ENCODE measurements at places on chromosomes 3 and 15.

GRCh38 chr3:71247221-71247957 lies 336.1 kb downstream of the FOXP1 start:
- peaks cover 87% of the 10 kb centered on the region for H3K4me1 ChIP-seq
- H3K27ac ChIP-seq, result peak overlapping the region; percentile 78
- H3K36me3 ChIP-seq, result peaks cover 5% of the 10 kb centered on the region
- no peak overlapping the region for H3K4me3 ChIP-seq

DNA sequence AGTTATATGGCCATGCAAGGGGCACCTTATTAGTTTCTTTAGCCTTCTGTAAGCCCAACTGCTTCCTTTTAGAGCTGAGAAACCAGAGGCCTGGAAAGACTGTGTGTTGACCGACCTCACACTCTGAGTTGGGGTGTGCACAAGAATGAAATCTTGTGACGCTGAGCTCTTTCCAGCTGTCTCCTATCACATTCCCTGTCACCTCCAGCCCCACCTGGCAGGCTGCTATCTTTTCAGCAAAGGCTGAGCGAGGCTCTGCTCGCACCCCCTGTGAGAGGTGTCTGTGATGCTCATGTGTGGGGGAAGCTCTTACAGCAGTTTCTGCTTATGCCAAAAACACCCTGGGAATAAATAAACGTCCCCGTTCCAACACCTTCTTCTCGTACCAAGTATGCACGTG lies 27.0 kb upstream of the LPP start:
- no peaks in the 10 kb centered on the region for H3K36me3 ChIP-seq
- DNase-seq, result no peak
- no peak overlapping the region for H3K4me3 ChIP-seq
- no peak overlapping the region for H3K27ac ChIP-seq
- H3K27me3 ChIP-seq, result no peaks in the 10 kb centered on the region

GRCh38 chr3:105883798-105884377 lies 15.1 kb upstream of the CBLB start:
- H3K36me3 ChIP-seq, result peaks cover 2% of the 10 kb centered on the region
- H3K27ac ChIP-seq, result peak overlapping the region; percentile 36
- H3K27me3 ChIP-seq, result peaks cover 1% of the 10 kb centered on the region
- H3K4me1 ChIP-seq, result peaks cover 18% of the 10 kb centered on the region

DNA sequence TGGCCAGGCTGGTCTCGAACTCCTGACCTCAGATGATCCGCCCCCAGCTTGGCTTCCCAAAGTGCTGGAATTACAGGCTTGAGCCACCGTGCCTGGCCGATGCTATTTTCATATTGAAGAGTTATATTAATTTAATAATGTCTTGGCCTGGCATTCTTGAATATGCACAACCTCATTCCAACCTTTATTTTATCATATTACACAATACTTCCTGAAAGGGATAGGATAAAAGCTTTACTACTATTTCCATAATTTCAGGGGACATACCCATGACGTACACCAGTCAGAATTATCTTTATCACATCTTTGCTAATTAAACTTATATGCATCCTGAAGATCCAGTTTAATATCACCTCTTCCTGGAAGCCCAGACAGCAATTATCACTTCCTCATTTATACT lies 205.3 kb downstream of the ZIC4 start:
- no peaks in the 10 kb centered on the region for H3K27me3 ChIP-seq
- no peaks in the 10 kb centered on the region for H3K4me1 ChIP-seq
- no peak overlapping the region for H3K4me3 ChIP-seq
- no peak overlapping the region for H3K27ac ChIP-seq
- H3K36me3 ChIP-seq, result no peaks in the 10 kb centered on the region

- peak overlapping the region; percentile 51 for H3K4me3 ChIP-seq
- DNase-seq, result no peak
- H3K4me1 ChIP-seq, result peaks cover 8% of the 10 kb centered on the region
- no peak overlapping the region for H3K27ac ChIP-seq
Observed at GRCh38 chr3:105353485-105354161, 13.1 kb upstream of the ALCAM start.

DNA sequence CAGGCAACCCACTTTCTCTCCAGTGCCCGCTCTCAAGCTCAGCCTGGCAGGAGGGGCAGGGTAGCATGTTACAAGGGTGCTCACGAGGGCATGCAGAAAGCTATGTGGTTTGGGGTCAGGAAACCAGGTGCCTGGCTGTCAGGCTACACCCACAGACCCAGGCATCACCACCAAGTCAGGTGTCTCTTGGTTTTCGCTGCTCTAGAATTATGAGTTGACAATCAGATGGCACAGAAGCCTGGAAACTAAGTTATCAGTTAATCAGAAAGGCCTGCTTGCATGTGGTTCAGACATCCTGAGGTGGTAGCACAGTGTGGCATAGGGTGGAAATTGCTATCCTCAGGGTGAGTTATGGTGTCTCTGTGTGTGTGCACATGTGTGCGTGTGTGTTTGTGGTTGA lies 16.2 kb upstream of the CCR9 start:
- H3K27ac ChIP-seq, result peak overlapping the region; percentile 42
- peak overlapping the region; percentile 8 for H3K4me3 ChIP-seq
- H3K4me1 ChIP-seq, result peaks cover 47% of the 10 kb centered on the region
- peaks cover 12% of the 10 kb centered on the region for H3K27me3 ChIP-seq
- DNase-seq, result peak; percentile 92

- no peak overlapping the region for H3K27ac ChIP-seq
- no peak overlapping the region for H3K4me3 ChIP-seq
- H3K27me3 ChIP-seq, result no peaks in the 10 kb centered on the region
- no peak for DNase-seq
Observed at GRCh38 chr3:20064796-20065564, 24.7 kb downstream of the KAT2B start.

- peak overlapping the region; percentile 10 for H3K4me3 ChIP-seq
- H3K4me1 ChIP-seq, result peaks cover 58% of the 10 kb centered on the region
- peak overlapping the region; percentile 63 for H3K27ac ChIP-seq
Observed at GRCh38 chr15:67148196-67148701, 82.8 kb downstream of the SMAD3 start.

GRCh38 chr15:31831596-31831995 lies 198.7 kb upstream of the CHRNA7 start:
- no peaks in the 10 kb centered on the region for H3K4me1 ChIP-seq
- H3K4me3 ChIP-seq, result no peak overlapping the region
- peaks cover 25% of the 10 kb centered on the region for H3K27me3 ChIP-seq
- peaks cover 8% of the 10 kb centered on the region for H3K36me3 ChIP-seq

DNA sequence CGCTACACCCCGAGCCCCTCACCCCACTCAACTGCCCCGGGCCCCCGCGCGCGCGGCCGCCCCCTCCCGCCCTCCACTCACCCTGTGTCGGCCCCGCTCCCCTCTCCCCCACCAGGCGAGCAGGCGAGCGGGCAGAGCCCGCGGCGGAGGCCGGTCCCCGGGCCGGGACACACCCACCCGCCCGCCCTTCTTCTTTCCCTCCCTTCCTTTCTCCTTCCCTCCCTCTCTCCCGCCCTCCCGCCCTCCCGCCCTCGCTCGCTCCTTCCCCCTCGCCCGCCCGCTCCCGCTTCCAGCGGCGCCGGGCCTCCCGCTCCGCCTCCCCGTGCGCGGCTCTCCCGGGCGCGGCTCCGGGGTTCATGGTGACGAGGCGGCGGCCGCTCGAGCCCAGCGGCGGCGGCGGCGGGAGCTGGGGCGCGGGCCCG lies at the start of gene CTDSPL:
TSS of gene CTDSPL (plus strand) at position 261 of the 422 bp plus-strand sequence. CDS start 320 bp downstream, outside the sequence.
- DNase-seq, result no peak
- peaks cover 8% of the 10 kb centered on the region for H3K27me3 ChIP-seq
- H3K36me3 ChIP-seq, result no peaks in the 10 kb centered on the region
- peaks cover 25% of the 10 kb centered on the region for H3K4me1 ChIP-seq
- peak within 1 kb of the TSS; percentile 93 for H3K4me3 ChIP-seq

GRCh38 chr15:49045751-49046219 lies 461 bp downstream of the SECISBP2L start:
- peak overlapping the region; percentile 92 for H3K27ac ChIP-seq
- no peaks in the 10 kb centered on the region for H3K27me3 ChIP-seq
- peak overlapping the region; percentile 90 for H3K4me3 ChIP-seq
- no peaks in the 10 kb centered on the region for H3K36me3 ChIP-seq

DNA sequence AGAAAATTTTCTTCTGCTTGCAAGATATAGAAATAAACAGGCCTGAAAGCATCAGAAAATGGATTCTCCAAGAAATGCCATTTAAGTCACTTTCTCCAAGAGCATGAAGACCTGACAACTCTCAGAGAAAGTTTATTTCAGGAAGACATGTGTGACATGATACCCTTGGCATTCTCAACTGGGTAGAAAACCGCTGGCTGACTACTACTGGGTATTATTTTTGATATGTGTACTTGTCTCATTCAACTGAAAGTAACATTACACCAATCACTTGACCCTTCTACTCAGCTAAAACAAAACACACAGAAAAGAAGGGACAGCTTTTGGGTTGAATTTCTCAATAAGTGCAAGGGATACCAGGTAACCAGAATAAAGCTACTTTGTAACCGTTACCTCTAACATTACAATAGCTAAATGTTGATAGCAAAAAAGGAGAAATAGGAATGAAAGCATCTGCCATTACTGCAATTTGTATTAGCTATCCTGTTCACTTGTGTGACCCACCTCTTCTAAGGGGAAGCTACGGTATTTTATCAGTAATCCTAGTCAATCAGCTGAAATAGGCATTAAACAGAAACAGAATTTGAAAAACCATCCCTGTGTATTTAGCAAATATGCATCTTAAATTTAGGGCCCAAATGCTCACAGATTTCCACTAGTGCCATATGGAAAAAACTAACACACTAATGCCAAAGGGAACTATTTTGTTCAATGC lies 7.3 kb downstream of the TRA2B start:
- H3K27me3 ChIP-seq, result no peaks in the 10 kb centered on the region
- H3K4me3 ChIP-seq, result peak overlapping the region; percentile 82
- no peak for DNase-seq
- peaks cover 4% of the 10 kb centered on the region for H3K36me3 ChIP-seq
- peak overlapping the region; percentile 28 for H3K27ac ChIP-seq
- H3K4me1 ChIP-seq, result peaks cover 99% of the 10 kb centered on the region

DNA sequence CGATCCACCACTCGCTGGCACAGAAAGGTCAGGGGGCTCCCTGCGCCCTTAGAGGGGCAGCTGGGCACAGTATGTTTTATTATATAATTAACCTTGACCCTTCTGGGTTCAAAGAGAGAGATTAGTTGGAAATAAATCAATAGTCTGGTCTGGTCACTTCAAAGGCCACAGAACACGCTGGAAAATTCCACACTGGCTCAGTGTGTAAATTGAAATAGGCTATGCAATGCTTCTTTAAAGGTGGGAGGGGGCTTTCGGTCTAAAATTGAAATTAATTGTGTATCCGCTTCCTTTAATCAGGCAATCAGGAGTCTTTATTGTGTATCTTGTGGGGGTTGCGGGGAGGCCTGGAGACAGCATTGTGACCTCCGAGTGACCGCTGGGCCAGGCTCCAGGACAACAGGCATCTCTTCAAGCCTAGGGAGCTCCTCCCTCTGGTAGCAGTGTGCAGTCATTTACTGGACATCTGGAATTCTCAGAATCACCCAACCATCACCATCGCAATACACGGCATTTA lies 8.0 kb downstream of the RNU5B-1 start:
- DNase-seq, result no peak
- no peak overlapping the region for H3K27ac ChIP-seq
- no peaks in the 10 kb centered on the region for H3K27me3 ChIP-seq
- no peaks in the 10 kb centered on the region for H3K4me1 ChIP-seq
- H3K4me3 ChIP-seq, result no peak overlapping the region

GRCh38 chr3:32177702-32178198 lies 60.7 kb upstream of the CMTM8 start:
- no peaks in the 10 kb centered on the region for H3K27me3 ChIP-seq
- H3K4me1 ChIP-seq, result peaks cover 12% of the 10 kb centered on the region
- peak; percentile 45 for DNase-seq
- peak overlapping the region; percentile 84 for H3K4me3 ChIP-seq

GRCh38 chr3:162295323-162295983 lies 798.8 kb downstream of the OTOL1 start:
- no peak overlapping the region for H3K27ac ChIP-seq
- H3K4me3 ChIP-seq, result no peak overlapping the region
- H3K36me3 ChIP-seq, result no peaks in the 10 kb centered on the region

DNA sequence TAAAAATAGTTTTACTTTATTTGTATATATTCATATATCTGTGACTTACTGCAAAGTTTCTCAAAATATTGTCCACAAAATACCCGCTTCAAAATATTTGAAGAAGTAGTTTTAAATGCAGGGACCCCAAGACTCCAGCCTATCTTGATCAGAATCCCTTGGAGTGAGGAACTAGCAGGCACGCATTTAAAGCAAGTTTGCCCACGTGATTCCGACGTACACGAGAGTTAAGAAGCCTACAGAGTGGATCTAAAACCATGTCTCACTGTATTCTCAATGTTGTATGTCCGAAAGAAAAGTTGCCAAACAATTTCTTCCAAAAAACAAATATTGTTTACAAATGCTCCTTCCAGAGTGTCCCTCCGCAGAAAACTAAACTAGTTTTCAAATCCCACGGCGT lies 1.7 kb downstream of the GABRB3 start:
- no peak overlapping the region for H3K27ac ChIP-seq
- DNase-seq, result no peak
- no peak overlapping the region for H3K4me3 ChIP-seq
- H3K4me1 ChIP-seq, result peaks cover 2% of the 10 kb centered on the region

DNA sequence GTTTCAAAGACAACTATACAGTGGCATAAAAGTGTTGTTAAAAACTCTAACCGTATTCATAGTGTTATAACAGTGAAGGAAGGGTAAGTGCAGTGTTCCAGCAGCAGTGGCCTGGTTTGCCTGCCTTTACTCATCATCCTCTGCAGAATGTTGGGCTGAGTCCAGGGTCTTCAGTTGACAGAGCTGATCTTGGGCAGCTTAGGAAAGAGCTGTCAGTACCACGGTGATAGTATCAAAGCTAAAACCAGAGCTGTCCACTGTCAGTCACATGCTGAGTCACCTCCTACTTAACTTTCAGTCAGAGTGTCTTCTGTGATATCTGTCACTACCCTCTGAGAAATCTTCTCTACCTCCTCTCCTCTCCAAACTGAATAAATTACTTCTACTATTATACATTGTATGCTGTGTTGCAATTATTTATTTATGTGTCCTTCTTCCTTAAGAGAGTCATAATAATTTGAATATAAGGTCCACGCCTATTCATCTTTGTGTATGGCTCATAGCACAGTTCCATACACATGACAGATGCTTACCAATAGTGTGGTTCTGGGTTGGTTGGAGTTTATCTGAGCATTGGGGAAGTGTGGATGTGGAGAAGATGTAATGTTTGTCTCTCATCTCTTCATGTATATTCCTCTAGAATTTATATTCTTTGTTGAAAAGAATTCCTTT lies 242.1 kb downstream of the ZIC1 start:
- no peak for DNase-seq
- H3K27me3 ChIP-seq, result no peaks in the 10 kb centered on the region
- H3K36me3 ChIP-seq, result no peaks in the 10 kb centered on the region
- no peak overlapping the region for H3K4me3 ChIP-seq
- H3K27ac ChIP-seq, result no peak overlapping the region
